Stimulated activated CD8-positive, alpha-beta memory T cell treated with anti-CD3 and anti-CD28 coated beads, Interleukin-2, amount 100 ng/mL, for 48 hours (primary cell): ENCODE measurements at places on chromosomes 7 and 10.

DNA sequence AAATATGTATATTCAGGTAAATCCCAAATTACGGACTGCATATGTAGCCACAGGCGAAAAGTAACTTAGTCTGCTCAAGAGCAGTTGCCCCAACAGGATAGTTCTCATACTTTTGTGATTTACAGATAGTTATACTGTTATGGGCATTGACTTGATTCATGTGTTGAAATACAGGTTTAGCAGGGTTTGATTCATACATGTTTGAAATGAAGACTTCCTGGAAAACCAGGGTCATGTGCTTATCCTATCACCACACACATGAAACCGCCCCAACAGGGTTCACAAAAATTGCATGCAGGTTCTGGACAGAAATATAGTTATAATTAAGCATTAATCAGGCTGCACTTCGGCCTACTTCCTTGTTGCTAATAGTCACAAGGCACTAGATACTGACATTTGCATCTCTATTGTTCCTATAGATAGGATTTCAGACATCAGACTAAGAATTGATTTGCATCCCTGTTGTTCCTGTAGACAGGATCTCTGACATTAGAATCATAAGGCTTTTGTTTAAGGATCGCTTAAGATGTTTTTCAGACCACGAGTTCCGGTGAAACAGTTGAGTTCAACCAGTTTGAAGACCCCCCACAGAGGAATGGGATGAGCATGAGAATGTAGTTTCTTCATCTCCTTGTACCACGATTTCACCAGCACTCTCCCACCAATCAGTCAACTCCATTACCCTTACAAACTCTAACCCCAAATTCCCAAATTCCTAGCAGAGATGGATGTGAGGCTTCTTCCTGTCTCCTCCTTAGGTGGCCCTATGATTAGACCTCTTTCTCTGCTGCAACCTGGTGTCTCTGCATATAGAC is 2.0 kb upstream of the ZNF398 start:
- no peak for DNase-seq

DNA sequence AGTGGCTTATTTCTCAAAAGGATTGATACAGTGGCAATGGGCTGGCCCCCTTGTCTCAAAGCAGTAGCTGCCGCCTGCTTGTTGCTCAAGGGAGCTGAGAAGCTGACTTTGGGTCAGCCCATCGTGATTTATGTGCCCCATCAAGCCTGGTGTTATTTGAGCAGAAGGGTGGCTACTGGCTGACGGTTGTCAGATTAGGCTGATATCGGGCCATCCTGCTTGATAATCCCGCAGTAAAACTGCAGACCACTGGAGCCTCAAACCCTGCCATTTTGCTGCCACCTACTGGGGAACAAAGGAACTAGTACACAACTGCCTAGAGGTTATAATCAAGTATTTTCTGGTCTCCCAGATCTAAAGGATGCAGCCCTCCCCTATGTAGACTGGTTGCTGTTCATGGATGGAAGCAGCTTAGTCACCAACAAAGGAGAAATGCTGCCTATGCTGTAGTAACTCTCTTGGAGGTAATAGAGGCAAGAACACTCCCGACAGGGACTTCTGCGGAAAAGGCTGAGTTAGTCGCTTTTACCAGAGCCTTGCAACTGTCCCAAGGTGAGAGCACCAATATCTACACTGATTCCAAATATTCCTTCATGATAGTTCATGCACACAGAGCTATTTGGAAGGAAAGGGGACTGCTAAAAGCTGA is 65.9 kb upstream of the ZNF92 start:
- peak; percentile 12 for DNase-seq

- DNase-seq, result no peak
Observed at GRCh38 chr10:92901819-92902251, 53.5 kb downstream of the EXOC6 start.

GRCh38 chr10:131805696-131806095 is 95.1 kb upstream of the PPP2R2D start:
- DNase-seq, result no peak

GRCh38 chr7:16071246-16071857 is 350.0 kb downstream of the CRPPA start:
- DNase-seq, result no peak

DNA sequence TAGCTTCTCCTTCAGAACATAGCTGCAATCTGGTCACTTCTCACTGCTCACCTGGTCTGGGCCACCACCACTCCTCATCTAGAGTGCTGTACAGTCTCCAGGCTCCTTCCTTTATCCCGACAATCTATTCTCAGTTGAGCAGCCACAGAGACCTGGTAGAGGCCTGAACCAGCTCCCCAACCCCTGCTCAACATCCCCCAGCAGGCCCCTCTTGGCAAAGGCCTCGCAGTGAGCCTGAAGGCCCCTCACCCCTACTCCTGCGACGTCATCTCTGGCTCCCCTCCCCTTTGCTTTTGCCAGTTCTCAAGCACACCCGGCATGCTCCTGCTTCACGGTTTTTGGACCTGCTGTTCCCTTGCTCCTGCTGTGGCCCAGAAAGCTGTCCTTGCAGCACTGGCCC is 113.9 kb downstream of the ARHGAP22 start:
- no peak for DNase-seq

- no peak for DNase-seq
Observed at GRCh38 chr7:120775755-120776154, 82.2 kb downstream of the TSPAN12 start.

GRCh38 chr7:135980665-135981180 is 3.6 kb upstream of the MTPN start:
- peak; percentile 12 for DNase-seq

GRCh38 chr7:98795741-98796493 is 73.9 kb downstream of the TMEM130 start:
- no peak for DNase-seq

DNA sequence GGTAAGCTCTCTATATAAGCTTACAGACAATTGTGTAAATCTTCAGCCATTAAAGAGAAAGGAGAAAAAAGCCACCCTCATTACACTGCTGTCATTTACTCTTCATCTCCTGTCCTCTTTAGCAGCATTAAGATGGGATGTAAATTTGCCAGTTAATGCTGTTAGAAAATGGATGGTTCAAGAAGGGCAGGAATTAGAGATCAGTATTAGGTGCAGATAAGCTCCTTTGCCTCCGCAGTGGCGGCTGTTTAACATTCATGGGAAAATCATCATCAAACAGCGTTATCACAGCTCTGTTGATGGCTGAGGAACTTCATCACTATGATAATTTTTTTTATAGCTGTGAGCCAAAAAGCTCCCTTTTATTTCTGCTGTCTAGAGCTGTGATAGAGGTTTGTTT is 61.8 kb upstream of the FAM204A start:
- no peak for DNase-seq

DNA sequence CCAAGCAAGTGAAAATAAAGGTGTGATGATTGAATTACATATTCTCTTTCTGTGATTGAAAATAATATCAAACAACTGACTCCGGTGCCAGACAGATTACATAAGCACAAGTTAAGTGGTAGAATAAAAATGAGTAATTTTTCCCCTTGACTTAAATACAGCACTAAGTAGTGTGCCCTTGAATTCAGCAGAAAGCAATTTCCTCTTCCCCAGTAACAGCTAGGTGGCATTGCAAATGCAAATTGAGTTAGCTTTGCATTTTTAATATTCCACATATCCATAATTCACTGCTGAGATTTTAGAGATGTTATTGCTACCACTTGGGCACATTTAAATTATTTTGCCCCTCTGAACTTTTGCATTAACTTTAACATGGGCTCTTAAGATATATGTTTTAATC is 89.8 kb upstream of the NPVF start:
- DNase-seq, result no peak

- DNase-seq, result no peak
Observed at GRCh38 chr10:29806350-29806788, 171.6 kb upstream of the SVIL start.

- DNase-seq, result no peak
Observed at GRCh38 chr7:157576415-157576814, 239.6 kb downstream of the DNAJB6 start.

DNA sequence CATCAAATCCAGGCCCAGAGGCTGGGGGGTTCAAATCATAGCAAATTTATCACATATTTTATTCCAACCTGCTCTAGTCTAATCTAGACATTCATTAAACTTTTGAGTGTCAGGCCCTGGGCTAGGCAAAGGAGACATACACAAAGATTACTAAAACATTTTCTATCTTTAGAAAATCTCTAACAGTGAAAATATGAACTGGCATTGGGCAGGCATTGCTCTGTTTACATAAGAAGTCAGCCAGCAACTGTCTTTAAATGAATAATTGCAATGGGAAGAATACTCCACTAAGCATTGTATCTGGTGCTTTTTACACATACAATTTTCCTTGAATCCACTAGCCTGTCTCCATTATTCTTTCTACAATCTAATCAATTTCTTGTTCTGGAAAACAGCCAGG is 222.5 kb upstream of the LRRN3 start:
- no peak for DNase-seq

- no peak for DNase-seq
Observed at GRCh38 chr7:138382862-138383565, 77.0 kb upstream of the TRIM24 start.

DNA sequence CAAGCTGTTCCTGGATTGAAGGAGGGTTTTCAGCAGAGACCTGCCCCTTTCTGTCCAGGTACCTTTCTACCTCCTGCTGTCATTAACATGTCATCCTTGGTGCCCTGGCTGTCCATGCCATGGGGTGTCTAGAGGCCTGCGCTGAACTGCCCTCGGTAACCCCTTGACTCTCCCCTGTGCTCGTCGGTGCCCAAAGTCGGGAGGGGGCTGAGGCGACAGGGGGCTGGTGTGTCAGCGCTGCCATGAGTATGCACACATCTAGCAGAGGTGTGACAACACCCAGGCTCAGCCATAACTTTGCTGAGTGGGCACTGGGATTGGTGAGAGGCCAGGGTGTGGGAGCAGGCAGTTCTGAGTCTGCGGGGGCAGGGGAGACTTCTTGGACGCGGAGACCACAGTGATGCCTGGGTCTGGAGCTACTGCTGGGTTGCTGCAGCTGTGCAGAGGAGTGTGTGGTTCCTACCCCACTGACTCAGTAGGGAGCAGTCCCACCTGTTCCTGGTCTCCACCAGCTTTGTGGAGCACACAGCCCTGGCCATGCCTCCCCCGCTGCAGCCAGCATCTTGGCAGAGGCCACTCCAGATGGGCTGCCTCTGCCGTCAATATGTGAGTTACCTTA is 376.2 kb upstream of the SEMA3C start:
- no peak for DNase-seq

DNA sequence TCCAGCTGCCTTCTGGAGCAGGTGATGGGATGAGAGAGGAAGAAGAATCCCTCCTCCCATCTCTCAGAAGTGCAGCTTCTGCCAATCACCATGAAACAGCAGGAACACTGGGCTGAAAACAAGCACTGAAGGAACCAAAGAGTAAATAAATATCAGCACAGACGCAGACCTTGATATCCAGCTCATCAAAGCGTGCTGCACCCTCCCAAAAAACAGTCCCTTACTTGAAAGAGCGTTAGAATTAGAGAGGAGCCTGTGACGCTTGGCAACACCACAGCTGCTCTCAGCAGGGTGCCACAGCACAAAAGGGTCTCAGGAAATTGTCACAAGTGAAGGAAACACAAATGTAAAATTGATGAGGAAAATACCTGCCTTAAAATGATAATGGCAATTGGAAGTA is 39.5 kb downstream of the KLF6 start:
- no peak for DNase-seq

DNA sequence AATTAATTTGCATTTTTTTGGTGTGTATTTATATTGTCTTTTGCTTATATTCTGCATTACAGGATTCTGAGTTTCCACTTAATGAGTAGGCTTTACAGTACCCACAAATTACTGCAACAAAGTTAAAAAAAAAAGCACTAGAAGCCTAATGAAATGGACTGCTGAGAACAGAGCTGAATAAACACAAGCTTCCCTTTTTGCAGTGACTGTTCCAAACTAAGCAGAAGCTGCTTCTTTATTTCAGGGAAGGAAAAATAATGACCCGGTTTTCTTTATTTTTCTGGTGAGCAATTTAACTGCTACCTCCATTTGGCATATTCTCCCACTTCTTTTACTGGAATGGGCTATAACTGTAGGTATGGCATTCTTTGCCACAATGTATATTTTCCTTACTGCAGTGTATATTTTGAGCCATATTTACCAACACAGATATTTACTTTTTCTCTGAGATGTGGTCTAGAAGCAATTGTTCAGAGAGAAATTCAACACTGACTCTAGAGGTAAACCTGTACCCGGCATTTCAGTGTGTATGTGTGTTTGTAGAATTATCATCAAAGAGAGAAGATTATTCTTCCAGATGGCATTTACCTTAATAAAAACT is 56.9 kb downstream of the HDAC9 start:
- DNase-seq, result no peak

GRCh38 chr10:73459683-73460314 is 26.4 kb upstream of the MSS51 start:
- no peak for DNase-seq

DNA sequence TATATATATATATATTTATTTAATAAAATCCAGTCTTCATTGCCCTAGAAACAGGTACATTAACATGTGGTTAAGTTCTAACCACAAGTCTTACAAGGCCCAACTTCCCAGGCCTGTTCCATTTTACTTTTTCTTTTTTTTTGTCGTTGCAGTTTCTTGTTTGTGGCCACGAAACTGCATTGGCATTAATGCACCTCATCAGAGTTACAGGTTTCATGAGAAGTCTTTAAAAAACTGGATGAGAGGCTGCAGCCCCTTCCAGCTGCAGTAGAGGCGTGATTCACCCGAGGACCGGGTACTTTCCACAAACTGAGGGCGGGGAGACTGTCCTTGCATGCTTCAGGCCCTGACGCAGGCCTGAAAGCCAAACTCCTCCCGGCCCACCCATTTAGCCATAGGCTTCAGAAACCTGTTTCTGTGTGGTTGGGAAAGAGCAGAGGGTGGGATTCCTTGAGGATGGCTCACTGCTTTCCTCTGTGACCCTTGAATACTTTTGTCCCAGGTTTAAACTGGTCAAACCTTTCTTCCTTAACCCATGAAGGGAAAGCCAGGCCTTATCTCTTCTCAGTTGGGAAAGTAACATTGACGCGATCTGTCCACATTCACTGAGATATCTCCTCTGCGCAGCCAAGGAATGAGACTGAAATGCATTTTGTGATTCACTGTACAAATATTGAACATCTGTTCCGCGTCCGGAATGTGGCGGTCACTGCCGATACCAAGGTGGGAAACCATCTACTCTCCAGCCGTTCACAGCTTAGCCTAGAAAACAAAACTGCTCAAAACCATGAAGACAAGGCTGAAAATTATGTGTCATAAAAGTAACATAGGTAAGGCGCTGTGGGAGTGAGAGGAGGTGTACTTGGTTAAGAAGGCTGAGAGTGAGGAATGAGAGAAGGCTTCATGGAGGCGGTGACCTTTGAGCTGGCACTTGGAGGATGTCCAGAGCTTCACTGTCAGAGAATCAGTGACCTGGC is 311.7 kb downstream of the GATA3 start:
- peak; percentile 36 for DNase-seq

- DNase-seq, result no peak
Observed at GRCh38 chr10:103822800-103823199, 32.6 kb downstream of the SH3PXD2A start.

- no peak for DNase-seq
Observed at GRCh38 chr10:101895781-101896180, 52.2 kb upstream of the KCNIP2 start.

GRCh38 chr10:121961456-121961855 is 13.6 kb downstream of the NSMCE4A start:
- DNase-seq, result no peak
